ENCODE measurements at places on chromosomes 3 and 15.
A peak's percentile ranks its signal among the peaks of the same experiment; 100 is the strongest.

GRCh38 chr15:95822961-95823360, 507.5 kb upstream of the NR2F2 start:
- DNase-seq: no peak

DNA sequence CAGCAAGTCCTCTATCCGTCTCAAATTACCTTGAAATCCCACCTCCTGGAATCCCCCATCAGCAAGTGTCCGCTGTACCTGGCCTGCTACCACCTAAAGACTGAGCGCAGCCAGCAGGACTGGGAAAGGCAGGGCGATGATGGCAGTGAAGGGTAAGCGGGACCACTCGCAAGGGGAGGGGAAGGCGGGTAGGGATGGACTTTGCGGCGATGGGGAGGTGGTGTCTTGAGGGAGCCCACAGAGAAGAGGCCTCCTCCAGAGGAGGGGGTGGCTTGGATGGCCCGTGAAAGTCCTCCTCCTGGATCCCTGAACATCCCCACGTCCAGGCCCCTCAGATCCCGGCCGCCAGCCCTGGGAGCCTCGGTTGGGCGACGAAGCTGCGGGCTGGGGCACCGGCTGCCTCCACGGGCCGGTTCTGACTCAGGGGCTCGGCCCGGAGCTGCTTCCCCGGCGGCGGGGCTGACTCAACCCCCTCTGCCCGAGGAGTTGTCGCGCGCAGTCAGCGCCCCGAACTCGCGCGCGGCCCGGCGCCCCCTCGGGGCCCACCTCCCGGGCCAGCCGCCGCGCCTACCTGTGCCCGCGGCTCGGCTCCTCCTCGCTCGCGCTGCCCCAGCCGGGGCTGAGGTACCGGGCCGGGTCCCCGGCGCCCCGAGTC, 512 bp downstream of the LARP6 start:
- peak; percentile 71 for DNase-seq

- DNase-seq: peak; percentile 3
These were observed 86.2 kb downstream of the NPAP1 start for GRCh38 chr15:24761704-24762302.

DNA sequence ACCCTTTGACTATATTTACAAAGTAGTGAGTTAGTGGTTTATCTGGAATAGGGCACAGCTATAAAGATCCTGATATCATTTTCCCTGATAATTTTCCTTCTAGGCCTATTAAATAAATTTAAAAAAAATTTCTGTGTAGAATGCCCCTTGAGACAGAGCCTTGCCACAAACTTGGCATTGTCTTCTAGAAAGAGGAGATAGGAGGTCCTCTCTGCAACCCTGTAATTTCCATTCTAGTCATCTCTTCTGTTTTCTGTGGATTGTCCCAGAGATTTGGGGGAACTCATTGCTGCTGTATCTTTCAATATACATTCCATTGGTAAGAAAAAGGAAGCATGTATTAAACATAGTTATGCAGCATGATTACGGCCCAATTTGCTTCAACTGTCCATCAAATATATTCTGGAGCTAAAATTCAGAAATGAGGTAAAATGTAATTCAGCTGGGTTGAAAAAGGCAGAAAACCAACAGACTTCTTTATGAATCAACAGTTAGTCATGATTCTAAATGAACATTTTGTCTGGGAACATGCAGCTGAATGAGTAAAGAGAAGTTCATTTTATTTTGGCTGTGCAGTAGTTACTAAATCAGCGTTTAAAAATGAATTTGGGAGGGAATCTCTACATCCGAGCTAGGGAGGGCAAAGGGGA, 401.1 kb downstream of the NAALADL2 start:
- DNase-seq: no peak

DNA sequence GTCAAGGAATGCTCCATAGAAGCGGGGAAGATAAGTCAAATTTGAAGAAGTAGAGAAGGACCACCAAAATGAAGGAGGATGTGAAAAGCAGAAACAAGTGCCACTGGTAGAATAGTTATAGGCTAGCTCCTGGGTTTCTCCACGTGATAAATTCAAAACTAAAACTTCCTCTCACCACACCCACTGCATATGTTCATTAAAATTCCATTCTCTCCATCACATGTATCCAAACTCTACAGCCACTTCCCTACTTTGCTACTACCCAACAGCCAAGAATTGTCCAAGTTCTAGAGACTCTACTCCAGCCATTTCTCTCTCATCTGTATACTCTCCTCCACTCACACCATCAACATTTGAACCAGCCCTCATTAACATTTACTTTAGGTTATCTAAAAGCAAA, 60.5 kb downstream of the COL8A1 start:
- DNase-seq: no peak

DNA sequence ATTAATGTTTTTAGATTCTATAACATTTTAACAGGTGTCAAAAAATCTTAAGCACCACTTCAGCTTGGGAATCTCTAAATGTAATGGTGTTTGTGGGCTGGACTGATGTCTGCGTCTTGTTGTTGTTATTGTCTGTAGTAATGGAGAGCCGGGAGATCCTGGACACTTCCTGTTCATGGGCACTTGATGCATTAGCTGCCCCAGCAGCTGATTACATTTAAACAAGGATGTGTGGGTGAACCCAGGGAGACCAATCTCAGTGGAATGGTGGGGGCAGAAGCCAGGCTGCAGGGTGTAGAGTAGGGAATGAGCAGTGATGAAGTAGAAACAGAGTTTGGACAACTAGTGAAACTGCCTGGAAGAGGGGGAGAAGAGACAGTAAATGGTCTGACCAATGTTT, 7.8 kb downstream of the CCR5AS start:
- DNase-seq: no peak

GRCh38 chr3:177905173-177906125, 630.8 kb upstream of the KCNMB2 start:
- peak; percentile 87 for DNase-seq

DNA sequence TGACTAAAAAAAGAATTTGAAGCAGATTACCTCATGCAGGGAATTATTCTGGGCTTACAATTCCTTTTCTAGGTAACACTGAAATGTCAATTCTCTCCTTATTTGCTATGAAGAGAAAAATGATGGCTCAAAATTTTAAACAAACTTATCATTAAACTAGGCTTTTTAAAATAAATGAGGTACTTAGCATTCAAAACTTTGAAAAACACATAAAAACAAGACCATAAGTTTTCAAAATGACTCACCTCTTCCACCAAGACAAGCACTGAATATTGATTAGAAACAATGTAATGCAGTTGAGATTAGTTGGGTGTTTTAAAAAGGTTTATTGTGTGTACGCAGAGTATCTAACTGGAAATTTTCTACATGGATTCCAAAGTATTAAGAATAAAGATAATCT, 154.6 kb downstream of the ADAM10 start:
- no peak for DNase-seq

- no peak for DNase-seq
These were observed 270.6 kb upstream of the HES1 start for GRCh38 chr3:193865339-193865738.

- no peak for DNase-seq
These were observed 90.9 kb downstream of the TP63 start for GRCh38 chr3:189721873-189722665.

DNA sequence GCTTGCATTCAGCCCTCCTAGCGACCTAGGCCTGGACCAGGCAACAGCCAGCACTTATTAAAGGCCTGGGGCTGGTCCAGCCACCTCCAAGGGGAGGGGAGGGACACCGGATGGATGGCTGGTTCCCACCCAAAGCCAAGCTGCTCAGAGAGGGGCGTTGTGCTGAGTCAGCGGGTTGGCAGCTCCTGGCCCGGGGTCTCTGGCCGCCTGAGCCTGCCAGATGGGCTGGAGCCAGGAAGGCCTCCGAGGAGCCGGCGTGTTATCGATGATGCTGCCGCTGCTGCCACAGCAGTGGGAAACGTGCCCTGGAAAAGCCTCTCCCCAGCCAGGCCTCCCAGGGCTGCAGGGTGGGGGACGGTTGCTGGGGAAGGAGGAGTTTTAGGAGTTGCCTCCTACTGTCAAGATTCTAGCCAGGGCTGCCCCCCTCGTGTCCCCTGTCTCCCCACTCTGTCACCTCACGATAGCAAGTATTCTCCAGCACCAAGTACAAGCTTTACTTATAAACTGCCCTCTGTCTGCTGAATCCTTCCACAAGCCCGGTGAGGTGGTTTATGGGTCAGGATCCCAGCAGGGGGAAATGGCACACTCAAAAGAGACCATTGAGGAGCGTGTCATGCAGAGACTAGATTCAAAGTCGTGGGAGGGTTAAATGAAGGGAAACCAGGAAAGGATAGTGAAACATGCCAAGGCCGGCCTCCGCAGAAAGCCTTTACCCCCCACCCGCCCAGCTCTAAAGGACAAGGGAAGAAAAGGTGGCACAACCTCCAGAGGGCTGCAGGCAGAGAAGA, 43.2 kb upstream of the TSEN2 start:
- peak; percentile 56 for DNase-seq

DNA sequence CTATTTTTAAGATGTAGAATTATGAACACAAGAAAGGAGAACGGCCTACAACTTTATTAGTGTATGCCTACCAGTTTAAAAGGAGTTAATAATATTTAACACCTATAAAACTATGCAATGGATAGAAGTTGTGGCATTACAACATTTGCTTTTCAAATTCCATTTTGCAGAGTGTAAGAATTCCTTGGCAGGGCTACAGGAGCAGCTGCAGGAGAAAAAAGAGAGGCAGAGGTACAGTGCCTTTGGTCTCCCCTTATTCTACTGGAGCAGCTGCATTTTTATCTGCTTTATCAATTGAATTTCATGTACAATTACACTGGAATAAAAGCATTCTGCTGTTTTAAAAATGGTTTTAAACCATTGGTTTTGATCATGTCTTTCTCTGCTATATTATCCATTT, 145.7 kb upstream of the KCNH8 start:
- no peak for DNase-seq

DNA sequence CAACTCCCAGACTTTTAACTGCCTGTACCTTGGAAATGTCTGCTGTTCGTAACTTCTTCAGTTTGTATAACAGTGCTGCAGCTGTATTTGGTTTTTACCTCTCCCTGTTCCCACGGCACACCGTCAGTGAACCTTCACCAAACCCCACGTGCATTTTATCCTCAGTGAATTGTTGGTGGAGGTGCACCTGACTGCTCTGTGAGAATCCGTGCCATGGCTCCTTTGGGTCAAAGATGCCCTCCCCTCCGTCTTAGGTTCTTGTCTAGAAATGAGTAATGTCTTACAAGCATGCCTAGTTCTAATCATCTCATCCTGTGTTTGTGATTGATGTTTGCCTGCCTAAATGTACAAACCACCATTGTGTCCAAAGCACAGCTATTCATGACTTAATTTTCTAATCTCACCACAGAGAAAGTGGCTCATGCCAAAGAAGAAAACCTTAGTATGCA, 28.2 kb downstream of the TPM1 start:
- peak; percentile 19 for DNase-seq

GRCh38 chr3:4198491-4198890, 104.7 kb upstream of the SETMAR start:
- DNase-seq: no peak

GRCh38 chr15:92619145-92620101, 36.2 kb downstream of the FAM174B start:
- peak; percentile 93 for DNase-seq

DNA sequence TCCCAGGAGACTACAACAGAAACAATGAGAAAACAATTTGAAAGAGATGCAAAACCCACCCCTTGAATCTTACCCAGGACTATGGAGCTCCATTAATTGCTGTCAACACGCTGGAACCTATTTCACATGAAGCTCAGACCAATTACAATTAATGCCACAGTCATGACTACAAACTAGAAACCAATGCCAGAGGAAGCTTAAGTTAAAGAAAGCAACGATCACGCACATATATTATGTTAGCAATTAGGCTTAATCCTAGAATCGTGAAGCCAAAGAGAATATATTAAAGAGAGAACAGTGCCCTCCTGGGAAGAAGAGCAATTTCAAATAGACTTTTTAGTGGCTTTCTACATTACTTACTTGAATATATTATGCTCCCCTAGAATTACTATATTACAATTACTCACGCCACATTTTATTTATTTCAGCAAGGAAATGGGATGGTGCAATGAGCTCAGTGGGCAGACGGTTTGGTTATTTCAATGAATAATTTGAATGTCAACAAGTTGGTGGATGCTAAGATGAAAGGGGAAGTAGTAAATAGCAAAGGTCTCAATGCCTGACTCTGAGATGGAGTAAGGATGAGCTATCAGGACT, 125.5 kb downstream of the GREM1 start:
- DNase-seq: no peak

DNA sequence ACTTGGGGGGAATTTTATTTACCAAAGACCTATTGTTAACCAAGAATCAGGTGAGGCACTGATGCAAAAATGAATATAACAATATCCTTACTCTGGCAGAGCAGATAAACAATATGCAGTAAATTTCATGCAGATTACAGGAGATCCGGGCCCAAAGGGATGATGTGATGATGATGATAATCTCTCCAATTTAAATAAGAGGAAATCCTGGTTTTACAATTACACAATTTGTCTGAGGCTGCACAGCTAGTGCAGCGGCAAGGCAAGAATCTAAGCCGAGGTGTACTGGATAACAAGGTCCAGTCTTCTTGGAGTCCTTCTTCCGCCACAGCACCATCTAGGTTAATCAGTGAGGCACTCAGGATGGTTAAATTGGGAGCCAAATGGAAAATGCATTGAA, 2.4 kb upstream of the MESD start:
- no peak for DNase-seq

- no peak for DNase-seq
These were observed 58.2 kb upstream of the NR2C2 start for GRCh38 chr3:14889205-14889604.

GRCh38 chr3:53493963-53494791, at the start of gene CACNA1D:
CACNA1D (plus strand) TSS chr3:53494611; CDS start chr3:53495167, 556 bp downstream.
- DNase-seq: no peak

- DNase-seq: no peak
These were observed 156.8 kb upstream of the PDZRN3 start for GRCh38 chr3:73781541-73781940.

DNA sequence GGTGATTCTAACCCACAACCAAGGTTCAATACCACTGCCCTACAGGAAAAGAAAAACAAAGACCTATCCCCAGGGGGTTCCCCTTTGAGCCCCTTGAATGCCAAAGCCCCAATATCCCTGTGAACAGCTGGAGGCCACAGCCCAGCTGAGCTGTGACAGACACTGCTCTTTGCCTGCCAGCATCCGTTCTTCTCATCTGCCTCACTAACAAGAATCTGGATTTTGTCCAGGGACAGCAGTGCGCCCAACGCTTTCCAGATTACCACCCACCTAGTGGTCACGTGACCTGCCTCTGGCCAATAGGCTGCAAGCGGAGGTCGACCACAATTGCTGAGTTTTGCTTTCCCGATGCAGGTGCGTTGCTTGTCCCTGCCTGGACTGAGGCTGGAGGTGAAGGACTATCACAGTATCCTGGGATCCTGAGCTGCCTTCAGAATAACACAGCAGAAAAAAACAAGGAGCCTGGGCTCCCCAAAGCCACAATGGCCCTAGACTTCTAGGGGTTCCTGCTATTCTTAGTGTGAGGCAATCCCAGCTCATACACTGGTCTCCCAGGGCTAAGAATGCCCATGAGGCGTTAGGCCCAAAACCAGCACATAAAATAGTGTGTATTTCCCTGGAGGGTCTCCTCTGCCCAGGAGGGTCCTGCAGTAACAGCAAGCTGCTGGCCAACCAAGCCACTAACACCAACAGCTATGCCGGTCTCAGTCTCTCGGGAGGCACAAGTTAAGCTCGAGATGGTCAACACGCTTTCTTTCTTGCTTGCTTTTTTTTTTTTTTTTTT, 13.8 kb downstream of the BDH1 start:
- DNase-seq: peak; percentile 60

All from fibroblast of villous mesenchyme (primary cell).